ENCODE measurements at places on chromosomes 7 and 10. TPM values are rescaled to one million over a fixed set of nuclear protein-coding genes. Genes with fewer than 3 reads are reported as not detected.

TNS3 gene
- 93.5 TPM for total RNA-seq

HOXA4 gene
- total RNA-seq = 1.7 TPM

TAS2R4 gene
- 8.2 TPM for total RNA-seq

EBF3 gene
- 6.0 TPM for total RNA-seq

- no peak for DNase-seq
These were observed 214.0 kb upstream of the KLF14 start for GRCh38 chr7:130947792-130948580.

GRCh38 chr7:120949998-120950538 lies 509 bp upstream of the ING3 start:
- DNase-seq = no peak

DNA sequence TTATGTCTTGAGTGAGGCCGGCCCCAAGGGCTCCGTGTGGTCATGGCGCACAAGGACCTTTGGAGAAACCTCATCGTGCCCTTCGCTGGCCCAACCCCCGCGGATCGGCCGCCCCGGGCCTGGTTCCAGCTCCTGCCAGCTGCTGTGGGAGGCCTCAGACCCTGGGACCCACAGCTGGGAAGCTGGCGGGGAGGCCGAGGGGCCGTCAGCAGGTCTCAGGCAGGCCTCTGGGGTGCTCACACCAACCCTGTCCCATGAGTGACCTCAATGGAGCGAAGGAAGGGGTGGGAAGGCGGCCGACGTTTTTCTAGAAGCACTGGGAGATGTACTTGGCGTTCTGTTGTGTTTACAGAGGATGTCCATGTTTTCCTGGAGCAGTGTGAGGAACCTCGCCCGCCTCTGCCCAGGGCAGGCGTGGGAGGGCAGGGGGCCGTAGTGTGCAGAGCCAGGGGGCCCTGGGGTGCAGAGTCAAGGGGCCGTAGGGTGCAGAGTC lies 18.6 kb upstream of the ADGRA1 start:
- DNase-seq = no peak

Measured in testis (tissue), 5 donors.